ENCODE measurements at places on chromosomes 2 and 18. TPM values are rescaled to one million over a fixed set of nuclear protein-coding genes. Genes with fewer than 3 reads are reported as not detected.

Gene ARHGEF33
- total RNA-seq: 0.18 TPM

Gene ESPNL
- 1.4 TPM for total RNA-seq

Gene TMEM163
- not detected for total RNA-seq

Gene SCG2
- total RNA-seq: 0.56 TPM

Gene TXNDC2
- 0.18 TPM for total RNA-seq

Gene M1AP
- total RNA-seq: not detected

Gene ACMSD
- not detected for total RNA-seq

Gene PDE1A
- total RNA-seq: 0.90 TPM

Gene PPP4R3B
- total RNA-seq: 44.7 TPM

Gene MZT2A
- total RNA-seq: 25.8 TPM

Gene FAP
- 71.0 TPM for total RNA-seq

Gene SP9
- not detected for total RNA-seq

Gene PDCD1
- not detected for total RNA-seq

Gene VWA3B
- total RNA-seq: not detected

Gene ADCYAP1
- total RNA-seq: not detected

Gene IL36A
- not detected for total RNA-seq

Gene POTEC
- not detected for total RNA-seq

Gene ERBB4
- total RNA-seq: not detected

Data from IMR-90 (cell line).